ENCODE measurements at places on chromosomes 1 and 21.

DNA sequence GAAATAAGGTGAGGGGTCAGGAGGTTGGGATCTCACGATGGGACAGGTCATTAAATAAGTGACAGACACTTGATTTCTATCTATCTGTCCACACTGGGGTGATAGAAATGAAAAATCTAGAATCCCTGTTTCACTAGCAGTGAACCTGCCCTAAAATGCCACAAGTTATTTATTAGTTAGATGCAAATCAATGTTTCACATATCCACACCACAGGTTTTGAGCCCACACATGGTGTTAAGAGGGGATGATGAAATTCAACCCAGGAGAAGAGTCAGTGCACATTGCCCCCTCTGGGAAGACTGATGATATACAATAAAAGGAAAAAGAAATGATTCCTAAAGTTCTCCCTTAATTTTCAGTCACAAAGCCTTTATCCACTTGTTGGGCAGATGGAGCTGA, 10.1 kb upstream of the NTPCR start:
- no peak for DNase-seq
- H3K4me1 ChIP-seq, result peaks cover 2% of the 10 kb centered on the region
- H3K36me3 ChIP-seq, result no peaks in the 10 kb centered on the region
- no peak overlapping the region for H3K4me3 ChIP-seq

DNA sequence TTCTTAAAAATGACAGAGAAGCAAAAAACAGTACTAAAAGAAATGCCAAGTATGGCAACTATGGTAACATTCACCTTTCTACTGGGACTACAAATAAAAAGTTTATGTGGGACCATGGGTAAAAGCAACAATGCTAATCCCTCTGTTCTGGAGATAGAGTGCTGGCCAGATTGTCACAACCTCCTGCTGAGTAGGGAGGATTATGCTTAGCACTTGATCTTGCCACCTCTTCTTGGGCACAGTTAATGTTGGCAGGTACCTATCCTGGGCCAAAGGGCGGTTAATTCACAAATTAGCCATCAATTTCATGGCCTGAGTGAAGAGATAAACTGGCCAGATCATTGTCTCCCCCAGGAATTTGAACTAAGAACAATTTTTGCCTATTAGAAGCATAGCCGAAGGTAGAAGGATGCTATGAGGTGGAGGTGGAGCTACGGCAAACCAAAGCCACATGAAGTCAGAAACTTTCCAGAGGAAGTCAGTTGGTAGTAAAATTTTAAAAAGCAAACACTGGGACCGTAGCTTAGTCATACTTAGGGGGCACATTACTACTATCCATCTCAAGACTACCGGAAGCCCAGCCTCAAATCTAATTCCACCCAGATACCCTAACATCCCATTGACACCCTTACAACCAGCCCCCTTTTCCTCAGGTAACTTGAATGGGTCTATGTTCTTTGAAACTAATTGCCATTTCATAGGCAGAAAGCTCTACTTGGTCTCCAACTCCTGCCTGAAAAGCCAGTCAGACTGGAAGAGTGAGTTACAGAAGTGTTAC, 2.7 kb downstream of the SCYL3 start:
- no peaks in the 10 kb centered on the region for H3K27me3 ChIP-seq
- no peak for DNase-seq
- peaks cover 36% of the 10 kb centered on the region for H3K4me1 ChIP-seq
- H3K36me3 ChIP-seq, result peaks cover 6% of the 10 kb centered on the region
- H3K27ac ChIP-seq, result peak overlapping the region; percentile 90

- no peak overlapping the region for H3K4me3 ChIP-seq
- DNase-seq, result no peak
- peaks cover 18% of the 10 kb centered on the region for H3K4me1 ChIP-seq
- peaks cover 24% of the 10 kb centered on the region for H3K36me3 ChIP-seq
Measured at GRCh38 chr1:9753121-9753531, 70.6 kb downstream of the CLSTN1 start.

- H3K27ac ChIP-seq, result no peak overlapping the region
- peaks cover 8% of the 10 kb centered on the region for H3K36me3 ChIP-seq
- DNase-seq, result no peak
- H3K4me3 ChIP-seq, result no peak overlapping the region
- H3K4me1 ChIP-seq, result peaks cover 61% of the 10 kb centered on the region
Measured at GRCh38 chr1:63790989-63791388, 17.2 kb downstream of the ROR1 start.

Data from progenitor cell of endocrine pancreas (in vitro differentiated cells).